Glomerular endothelial cell (primary cell): ENCODE measurements at places on chromosomes 3 and 15. TPM values are rescaled to one million over a fixed set of nuclear protein-coding genes. Genes with fewer than 3 reads are reported as not detected.

EFHB gene
- not detected in 2 replicates for total RNA-seq

DNA sequence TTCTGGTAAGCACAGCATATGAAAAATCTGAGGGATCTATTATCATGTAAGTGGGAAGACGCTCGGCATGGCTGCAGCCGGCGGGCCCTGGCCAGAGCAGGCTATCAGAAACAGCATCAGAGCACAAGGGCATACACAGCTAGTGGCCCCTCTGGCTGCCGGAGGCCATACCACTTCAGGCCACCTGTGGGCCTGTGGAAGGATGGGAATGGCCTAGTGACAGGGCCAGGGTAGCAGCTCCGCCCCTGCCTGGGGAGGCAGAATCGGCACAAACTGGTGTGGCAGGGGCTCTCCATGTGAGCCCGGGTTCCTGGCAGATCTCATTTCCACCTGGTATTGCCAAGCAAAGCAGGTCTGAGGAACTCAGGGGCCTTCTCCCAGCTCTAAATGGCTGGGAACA, 46.4 kb downstream of the SH3BP5 start:
- DNase-seq, result no peak

DNA sequence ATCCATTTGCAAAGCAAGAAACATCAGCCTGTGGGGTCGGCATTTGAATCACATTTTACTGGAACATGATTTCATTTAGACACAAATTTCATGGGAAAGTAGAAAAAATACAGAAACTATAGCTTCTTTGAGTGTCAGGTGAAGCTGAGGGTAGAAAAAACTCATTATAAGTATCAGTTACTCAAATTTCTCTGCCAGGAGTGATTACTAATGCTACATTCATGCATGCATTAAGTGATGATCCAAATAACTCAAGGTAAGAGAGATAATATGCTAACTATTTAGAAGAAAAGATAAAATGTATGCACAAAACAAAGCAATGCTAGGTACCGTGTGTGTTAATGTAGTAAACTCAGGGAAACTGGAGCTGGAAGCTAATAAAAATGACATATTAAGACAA, 406.0 kb downstream of the GAP43 start:
- DNase-seq, result no peak

- no peak for DNase-seq
Observed at GRCh38 chr15:27396521-27396920, 425.5 kb downstream of the GABRG3 start.

TTC23 gene
- 17.8 and 18.8 TPM in 2 replicates for total RNA-seq

GP9 gene
- total RNA-seq, result not detected in 2 replicates

DNA sequence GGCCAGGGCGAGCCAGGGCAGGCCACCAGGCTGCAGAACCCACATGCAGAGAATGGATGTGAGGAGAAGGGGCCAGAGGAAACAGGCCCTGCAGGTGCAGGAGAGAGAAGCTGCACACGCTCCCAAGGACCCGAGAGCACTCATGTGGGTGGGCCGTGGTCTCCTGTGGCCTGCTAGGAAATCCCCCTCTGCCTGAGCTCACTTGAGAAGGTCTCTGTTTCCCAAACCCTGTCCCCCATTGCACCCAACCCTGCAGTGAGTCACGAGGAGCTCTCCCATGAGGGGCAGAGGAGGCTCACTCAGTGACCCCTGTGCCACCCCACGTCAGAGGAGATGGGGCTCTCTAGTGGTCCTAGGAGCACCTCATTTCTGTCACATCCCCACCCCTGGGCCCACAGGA, 111.1 kb downstream of the KLF13 start:
- DNase-seq, result no peak

MCTP2 gene
- 0.29 and 1.2 TPM in 2 replicates for total RNA-seq

- DNase-seq, result no peak
Observed at GRCh38 chr3:58526515-58526957, 10.5 kb downstream of the ACOX2 start.

- no peak for DNase-seq
Observed at GRCh38 chr15:39623529-39623931, 42.7 kb downstream of the THBS1 start.

GRCh38 chr3:143363276-143363675, 243.7 kb downstream of the CHST2 start:
- no peak for DNase-seq

DNA sequence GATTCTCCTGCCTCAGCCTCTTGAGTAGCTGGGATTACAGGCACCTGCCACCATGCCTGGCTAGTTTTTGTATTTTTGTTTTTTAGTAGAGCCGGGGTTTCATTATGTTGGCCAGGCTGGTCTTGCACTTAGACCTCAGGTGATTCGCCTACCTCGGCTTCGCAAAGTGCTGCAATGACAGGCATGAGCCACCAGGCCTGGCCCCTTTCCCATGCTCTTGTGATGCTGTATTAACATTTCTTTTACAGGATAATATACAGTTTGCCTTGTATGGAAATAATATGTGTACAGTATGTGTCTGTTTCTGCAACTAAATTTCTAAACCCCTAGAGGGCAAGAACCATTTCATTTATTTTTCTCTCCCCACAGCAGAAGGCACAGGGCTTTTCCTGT, 37.8 kb downstream of the SCG5 start:
- DNase-seq, result no peak

GRCh38 chr3:67489816-67490215, 164.6 kb downstream of the SUCLG2 start:
- no peak for DNase-seq

PLA2G4B gene
- 0.48 and 0.58 TPM in 2 replicates for total RNA-seq

BOC gene
- total RNA-seq, result 2.2 and 4.2 TPM in 2 replicates

DNA sequence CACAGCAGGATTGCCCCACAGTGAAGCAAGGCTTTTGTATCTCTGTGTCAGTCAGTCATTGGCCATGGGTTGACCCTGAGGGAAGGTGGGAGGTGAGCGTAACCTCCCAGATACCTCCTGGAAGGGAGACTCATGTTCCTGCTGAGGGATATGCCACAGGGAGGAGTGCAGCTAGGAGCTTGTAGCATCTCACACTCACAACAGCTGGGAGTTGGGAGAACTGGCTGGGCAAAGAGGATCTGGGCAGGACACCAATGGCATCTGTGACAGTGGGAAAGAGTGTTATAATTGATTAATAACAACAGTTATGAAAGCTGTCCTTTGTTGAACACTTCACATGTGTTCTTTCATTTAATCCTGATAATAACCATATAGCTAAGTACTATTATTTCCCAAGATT, 171.0 kb downstream of the TLE3 start:
- no peak for DNase-seq

DNA sequence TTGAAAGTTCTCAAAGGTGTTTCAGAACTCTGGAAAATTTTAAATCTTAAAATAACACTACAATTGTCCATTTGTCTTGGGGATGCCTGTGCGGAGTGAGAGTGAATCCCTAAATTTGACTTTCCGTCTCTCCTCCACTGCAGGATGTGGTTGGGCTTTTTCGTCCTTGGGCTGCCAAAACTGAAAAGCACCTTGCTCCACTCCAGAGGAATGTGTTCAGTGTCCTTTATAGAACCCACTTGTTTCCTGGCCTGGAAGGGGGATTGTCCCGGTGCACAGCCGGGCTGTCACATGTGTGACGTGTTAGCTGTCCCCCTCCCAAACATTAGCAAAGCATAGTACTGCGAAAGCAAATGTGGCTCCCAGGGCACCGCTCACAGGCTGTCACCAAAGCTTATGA, 69.6 kb upstream of the ATP10A start:
- no peak for DNase-seq

GRCh38 chr3:32707026-32707370, 22.0 kb downstream of the CNOT10 start:
- DNase-seq, result no peak

GRCh38 chr3:50168388-50168787, 13.3 kb downstream of the SEMA3F start:
- no peak for DNase-seq

GRCh38 chr3:150602426-150603152, 532 bp upstream of the SELENOT start:
- no peak for DNase-seq
